ENCODE measurements at places on chromosomes 7 and 10. TPM values are rescaled to one million over a fixed set of nuclear protein-coding genes. Genes with fewer than 3 reads are reported as not detected.
A peak's percentile ranks its signal among the peaks of the same experiment; 100 is the strongest.

Gene ANKRD1
- 591 TPM for total RNA-seq

DNA sequence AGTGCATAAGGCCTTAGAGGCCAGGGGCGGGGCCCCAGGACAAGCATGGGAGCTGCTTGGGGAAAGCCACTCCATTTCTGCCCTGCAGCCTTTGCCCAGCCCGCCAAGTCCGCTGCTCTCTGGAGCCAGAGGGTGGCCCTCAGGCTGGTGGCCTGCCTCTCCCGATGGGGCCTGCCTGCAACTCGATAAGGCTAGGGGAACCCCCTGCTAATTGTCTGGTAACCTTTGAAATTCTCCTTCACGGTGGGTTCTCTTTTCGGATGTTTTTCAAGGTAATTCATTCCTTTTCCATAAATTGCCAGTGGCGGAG is 94.9 kb downstream of the ZMIZ1 start:
- no peak for DNase-seq

GRCh38 chr10:58782876-58783851 is 270.5 kb downstream of the BICC1 start:
- no peak for DNase-seq

GRCh38 chr10:114412907-114413797 is 8.8 kb upstream of the AFAP1L2 start:
- DNase-seq, result peak; percentile 70

Data from endothelial cell of umbilical vein (primary cell).